ENCODE measurements at places on chromosomes 12 and 14.

GRCh38 chr12:117015811-117016210, 83.4 kb downstream of the TESC start:
- DNase-seq = no peak

GRCh38 chr12:130468700-130469245, 131.1 kb downstream of the PIWIL1 start:
- no peak for DNase-seq

DNA sequence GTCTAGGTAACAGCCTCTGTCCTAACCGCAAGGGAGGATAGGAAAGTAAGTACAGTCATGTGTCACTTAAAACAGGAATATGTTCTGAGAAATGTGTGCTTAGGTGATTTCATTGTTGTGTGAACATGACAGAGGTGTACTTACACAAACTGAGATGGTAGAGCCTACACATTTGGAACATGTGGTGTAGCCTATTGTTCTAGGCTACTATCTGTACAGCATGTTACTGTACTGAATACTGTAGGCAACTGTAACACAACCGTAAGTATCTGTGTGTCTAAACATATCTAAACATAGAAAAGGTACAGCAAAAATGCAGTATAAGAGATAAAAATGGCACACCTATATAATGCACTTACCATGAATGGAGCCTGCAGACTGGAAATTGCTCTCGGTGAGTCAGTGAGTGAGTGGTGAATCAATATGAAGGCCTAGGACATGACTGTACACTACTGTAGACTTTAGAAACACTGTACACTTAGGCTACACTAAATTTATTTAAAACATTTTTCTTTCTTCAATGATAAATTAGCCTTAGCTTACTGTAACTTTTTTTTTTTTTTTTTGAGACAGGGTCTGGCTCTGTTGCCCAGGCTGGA, 13.2 kb upstream of the MDM2 start:
- peak; percentile 31 for DNase-seq

DNA sequence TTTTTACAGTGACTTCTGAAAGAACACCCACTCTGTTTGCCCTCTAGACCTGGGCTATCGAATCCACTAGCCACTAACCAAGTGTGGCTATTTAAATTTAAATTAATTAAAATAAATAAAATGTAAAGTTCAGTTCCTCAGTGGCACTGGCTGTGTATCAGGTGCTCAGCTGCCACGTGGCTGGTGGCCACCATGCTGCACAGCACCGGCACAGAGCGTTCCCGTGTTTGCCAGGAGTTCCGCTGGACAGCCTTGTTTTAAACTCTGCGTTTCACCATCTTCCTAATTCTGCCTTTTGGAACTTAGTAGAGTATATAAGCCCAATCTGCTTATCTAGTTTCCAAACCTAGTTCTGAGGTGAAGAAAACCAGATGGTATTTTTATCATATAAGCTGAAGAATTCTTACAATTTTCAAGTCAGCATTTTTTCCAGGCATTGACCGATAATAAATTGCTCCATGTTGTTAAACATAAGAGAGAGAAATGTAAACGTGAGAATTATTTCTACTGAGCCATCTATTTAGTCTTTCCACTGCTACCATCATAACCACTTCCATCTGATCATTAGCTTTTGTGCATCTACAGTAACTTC, 339.0 kb downstream of the CACNA1C start:
- no peak for DNase-seq

DNA sequence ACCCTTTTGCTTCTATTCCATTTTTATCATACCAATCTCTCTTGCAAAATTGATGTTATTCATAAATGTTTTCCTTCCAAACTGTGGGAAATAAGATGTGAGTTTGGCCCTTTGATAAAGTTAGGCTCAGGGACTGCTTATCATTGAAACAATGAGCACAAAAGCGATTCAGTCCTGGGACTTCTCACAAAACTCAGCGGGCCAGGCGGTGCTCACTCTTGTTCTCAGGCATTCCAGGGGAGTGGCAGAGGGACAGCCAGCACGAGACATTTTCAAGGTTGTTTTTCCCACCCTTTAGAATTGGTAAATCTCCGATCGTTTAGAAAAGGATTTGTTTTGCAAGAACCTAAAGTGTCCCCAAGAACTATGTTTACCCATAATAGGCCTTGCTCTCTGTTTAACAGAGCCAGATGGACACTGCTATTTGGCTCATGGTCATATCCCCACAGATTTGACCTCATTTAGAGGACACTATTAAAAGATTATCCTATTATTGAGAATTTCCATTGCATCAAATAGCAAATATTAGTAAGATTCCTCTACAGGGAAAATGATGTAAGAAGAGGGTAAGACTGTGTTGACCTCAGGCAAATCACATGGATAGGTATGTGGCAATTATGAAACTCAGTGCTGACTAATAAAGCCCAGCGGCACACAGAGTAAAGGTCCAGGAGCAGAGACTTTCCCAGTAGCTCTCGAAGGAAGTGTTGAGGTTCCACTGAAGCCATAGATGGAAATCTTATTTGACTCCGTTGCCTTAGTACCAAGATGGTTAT, 102.7 kb upstream of the USP44 start:
- DNase-seq = peak; percentile 86

DNA sequence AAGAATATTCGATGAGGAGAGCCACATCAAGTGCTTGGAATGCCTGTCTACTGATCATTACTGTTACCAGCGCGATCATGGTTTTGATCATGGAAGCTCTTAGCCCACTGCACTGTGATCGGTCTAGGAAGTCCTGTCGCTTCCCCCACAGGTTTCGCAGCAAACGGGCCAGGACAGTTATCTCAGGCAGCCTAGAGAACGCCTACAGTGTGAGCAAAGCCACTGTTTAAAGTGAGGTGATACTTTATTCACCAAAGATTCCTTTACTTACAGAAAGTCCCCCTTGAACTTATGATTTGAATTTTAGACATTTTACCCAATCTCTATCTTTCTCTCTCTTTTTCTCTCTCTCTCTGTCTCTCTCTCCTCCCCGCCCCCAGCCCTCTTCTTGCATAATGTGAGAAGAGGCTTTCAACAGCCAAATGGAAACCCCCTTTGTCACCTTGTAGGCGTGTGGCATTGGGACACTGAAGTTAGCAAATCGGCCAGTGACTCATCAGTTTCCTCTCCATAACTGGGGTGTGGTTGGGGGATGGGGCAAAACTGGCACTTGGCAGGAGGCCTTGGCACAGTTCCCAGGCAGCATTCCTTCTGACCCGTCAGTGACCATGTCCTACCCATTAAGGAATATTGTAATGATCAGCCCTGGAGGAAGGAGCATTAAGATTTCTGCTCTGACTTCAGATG, 214.8 kb downstream of the CHST11 start:
- peak; percentile 88 for DNase-seq

- no peak for DNase-seq
Observed at GRCh38 chr12:48882972-48883304, 17.3 kb upstream of the RND1 start.

GRCh38 chr12:51797301-51797700, 51.2 kb downstream of the FIGNL2 start:
- no peak for DNase-seq

DNA sequence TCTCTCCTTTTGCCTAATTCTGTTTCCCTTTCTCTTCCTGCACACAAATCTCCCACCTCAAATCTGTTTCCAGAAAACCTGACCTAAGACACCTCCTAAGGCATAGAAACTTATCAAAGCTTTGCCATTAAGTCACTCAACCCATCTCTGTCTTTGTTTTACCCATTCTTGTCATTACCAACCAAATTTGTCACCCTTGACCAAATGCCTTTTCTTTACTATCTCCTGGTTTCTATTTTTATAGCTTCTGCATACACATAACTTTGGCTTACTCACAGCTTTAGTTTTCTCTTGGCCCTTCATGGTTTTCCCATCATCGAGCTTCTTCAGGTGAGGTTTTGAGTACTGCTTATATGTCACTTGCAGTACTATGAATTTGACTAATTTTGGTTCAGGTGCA, 184.2 kb downstream of the BCAT1 start:
- no peak for DNase-seq

DNA sequence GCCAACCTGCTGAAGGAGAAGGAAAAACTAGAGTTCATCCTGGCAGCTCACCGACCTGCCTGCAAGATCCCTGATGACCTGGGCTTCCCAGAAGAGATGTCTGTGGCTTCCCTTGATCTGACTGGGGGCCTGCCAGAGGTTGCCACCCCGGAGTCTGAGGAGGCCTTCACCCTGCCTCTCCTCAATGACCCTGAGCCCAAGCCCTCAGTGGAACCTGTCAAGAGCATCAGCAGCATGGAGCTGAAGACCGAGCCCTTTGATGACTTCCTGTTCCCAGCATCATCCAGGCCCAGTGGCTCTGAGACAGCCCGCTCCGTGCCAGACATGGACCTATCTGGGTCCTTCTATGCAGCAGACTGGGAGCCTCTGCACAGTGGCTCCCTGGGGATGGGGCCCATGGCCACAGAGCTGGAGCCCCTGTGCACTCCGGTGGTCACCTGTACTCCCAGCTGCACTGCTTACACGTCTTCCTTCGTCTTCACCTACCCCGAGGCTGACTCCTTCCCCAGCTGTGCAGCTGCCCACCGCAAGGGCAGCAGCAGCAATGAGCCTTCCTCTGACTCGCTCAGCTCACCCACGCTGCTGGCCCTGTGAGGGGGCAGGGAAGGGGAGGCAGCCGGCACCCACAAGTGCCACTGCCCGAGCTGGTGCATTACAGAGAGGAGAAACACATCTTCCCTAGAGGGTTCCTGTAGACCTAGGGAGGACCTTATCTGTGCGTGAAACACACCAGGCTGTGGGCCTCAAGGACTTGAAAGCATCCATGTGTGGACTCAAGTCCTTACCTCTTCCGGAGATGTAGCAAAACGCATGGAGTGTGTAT, 2.4 kb downstream of the FOS start:
- DNase-seq = no peak

GRCh38 chr14:68965261-68965761, 13.8 kb downstream of the ACTN1 start:
- no peak for DNase-seq

Data from skeletal muscle cell (primary cell).